Activated CD4-positive, CD25-positive, alpha-beta regulatory T cell treated with anti-CD3 and anti-CD28 coated beads, Interleukin-2, amount 50 U/mL, for 24 hours (primary cell): ENCODE measurements at places on chromosomes 2 and 18.

DNA sequence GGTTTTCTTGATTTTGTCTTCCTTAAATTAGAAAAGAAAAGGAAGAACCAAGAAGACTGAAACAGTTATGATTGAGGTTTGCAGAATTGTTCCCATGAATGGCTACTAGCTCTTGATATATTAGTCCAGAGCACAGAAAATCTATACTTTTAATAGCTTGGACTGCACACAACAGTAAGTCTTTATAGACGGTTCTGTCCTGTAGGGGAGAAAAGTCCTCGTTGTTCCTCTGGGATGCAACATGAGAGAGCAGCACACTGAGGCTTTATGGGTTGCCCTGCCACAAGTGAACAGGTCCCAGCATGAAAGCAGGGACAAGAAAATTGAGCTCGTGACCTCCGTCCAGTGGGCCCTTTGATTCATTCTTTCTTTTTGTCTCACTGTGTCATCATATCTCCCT lies 41.5 kb downstream of the RAB31 start:
- no peak for ATAC-seq

DNA sequence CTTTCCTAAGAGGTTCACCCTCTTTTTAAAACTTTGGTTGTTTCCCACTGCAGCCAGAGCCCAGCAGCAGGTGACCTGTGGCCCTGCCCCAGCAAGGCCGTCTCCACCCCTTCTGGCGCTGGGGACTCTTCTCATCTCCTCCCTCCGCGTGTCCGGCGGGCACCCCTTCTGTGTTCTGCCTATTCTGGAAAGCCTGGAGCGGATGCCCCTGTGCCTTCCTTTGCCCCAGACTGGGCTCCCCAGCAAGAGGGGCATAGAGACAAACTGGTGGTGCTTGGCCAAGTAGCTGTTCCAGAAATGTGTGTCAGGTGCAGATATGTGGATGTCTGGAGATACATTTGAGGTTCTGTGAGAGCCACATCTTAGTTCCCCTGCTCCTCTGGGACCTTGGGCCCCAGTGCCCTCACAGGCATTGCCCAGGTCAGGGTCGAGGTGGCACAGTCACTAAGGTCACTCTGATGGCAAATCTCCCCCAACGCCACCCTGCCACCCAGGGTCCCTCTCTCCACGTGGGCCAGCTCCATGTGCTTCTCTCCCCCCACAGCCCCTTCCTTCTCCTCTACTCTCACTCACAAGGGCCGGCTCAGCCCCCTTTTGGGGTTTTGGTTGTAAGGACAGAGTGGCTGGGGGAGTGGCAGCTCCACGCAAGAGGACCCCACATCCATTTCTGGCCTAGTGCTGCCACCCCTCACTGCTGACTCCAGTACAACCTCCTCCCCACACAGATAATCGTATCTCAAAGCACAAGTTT lies 35.5 kb upstream of the TAF1B start:
- no peak for ATAC-seq

DNA sequence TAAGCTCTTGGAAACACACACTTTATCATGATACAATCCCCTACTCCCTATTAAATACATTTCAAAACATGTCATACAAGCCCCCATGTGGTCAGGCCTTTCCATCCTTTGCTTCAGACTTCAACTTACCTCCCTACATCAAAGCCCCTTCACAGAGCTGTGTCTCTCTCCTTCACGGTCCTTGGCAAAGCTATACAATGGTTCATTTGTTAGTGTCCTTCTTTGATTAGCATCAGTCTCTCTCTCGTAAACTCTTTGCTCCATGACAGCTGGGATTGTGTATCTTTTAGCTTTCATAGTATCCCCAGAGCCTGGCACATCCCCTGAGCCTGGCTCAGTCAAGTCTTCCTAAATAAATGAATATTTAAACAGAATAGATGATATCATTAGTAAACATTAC lies 25.6 kb upstream of the INSIG2 start:
- ATAC-seq, result no peak

GRCh38 chr2:241895712-241896641 lies 26.4 kb downstream of the RTP5 start:
- ATAC-seq, result no peak

GRCh38 chr18:44453505-44453904 lies 227.2 kb upstream of the SETBP1 start:
- ATAC-seq, result no peak

DNA sequence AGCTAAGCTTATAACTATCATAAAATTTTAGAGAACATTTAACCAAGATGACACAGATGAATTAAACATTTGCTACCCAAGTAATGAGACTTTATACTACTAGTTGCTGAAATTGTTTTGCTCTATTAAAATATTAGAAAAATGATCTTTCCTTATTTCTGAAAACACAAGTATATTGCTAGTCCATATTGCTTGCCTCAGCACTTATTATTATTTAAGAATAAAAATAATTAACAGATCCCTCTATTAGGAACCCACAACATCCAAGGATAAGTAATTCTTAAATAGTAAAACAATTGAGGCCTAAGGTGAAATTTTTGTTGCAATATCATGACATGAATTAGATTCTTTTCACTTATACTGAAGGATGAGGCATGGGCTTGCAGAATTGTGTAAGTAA lies 65.2 kb downstream of the CCDC148 start:
- no peak for ATAC-seq

- no peak for ATAC-seq
Observed at GRCh38 chr2:154664248-154664647, 34.2 kb upstream of the KCNJ3 start.

DNA sequence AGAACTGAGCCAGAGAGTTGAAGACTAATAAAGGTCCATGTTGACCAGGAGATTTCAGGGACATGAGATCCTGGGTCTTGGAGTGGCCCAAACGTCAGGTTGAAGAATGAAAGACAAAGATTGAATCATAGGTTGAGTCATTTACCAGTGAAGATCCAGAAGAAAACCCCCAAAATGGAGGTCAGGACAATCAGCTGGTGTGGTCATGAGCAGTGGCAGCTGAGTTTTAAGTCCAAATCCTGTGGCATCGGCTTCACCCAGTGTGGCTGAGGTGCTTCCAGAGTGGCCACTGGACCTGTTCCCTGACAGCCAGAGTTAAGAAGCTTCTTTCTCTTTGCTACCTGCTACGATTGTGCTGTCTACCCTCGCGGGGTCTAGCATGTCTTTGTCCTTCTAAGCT lies 234.0 kb downstream of the BCL2 start:
- no peak for ATAC-seq

- no peak for ATAC-seq
Observed at GRCh38 chr2:139374296-139374850, 594.2 kb upstream of the NXPH2 start.

DNA sequence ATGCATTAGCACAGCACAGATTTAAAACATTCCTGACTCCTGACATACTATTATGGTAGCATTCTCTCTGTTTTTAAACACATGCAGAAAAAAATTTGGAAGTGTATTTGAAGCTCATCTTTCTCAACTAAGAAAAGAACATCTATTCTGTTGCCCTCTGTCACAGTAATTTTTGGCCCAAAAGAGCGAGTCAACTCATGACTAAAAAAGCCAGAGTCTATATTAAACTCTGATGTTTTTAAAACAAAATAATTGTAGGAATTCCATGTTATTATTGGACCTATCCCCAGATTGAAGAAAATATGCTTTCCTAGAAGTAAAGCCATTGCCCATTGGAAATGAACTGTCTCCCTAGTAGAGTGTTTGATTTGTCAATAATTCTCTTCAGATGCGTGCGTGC lies 96.7 kb downstream of the CRIM1 start:
- ATAC-seq, result no peak

GRCh38 chr2:10309286-10309685 lies 6.6 kb downstream of the HPCAL1 start:
- no peak for ATAC-seq

DNA sequence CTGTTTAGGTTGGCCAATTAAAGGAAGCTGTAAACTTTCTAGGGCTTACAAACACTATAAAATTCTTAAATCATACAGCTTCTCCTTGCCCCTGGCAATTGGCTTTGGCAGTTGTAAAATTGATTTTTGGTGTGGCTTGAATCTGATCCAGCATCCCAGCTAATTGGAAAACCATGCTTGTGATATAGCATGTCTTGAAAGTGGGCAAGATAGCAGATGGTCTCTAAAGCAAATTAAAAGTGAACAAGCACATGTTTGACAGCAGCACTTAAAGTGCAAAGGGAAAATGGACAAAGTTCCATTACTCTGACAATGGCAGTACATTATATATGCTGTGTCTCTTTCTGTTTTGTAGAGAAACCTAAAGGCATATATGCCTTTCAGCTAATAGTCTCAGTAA lies 302.9 kb upstream of the NXPH2 start:
- ATAC-seq, result no peak

- ATAC-seq, result no peak
Observed at GRCh38 chr2:190455358-190456095, 47.4 kb downstream of the MFSD6 start.

DNA sequence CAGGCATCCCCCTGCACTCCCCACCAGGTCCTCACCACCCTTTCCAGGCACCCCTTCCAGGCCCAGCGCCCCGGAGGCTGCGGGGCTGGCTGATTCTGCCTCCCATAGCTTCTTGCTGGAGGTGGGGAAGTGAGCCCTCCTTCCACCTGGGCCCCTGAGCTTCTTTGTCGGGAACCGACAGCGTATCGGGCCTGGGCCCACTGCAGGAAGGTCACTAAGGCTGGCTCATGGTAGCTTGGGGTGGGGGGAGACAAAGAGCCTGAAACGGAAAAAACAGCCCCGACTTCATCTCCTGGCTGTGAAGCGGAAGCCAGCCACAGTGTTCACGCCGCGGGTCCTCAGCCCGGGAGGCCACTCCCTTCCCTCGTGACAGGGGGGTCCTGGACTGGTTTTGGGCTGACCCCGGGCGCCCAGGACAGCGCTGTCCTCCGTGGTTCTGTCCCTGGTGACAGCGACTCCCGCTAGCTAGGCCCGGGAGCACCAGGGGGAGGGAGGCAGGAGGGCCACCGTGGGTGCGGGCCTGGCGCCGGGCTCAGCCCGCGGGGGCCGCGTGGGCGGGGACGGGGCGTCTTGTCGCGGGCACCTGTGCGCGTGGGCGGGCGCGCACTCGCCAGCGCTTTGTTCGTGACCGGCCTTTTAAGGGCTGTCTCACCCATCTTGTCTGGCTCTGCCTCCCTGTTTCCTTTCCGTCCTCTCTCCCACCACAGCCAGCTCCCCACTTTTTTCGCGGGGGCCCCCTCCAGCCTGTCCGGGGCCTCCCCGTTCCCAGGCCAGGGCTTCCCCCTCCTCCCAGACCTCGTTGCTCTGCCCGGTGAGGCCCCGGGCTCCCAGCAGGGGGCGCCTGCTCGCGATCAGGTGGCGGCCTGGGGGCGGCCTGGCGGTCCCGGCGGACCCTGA lies 64.9 kb downstream of the DNMT3A start:
- peak; percentile 49 for ATAC-seq

GRCh38 chr2:164485541-164485940 lies 135.7 kb downstream of the GRB14 start:
- no peak for ATAC-seq

GRCh38 chr2:159292157-159292556 lies 5.7 kb upstream of the WDSUB1 start:
- ATAC-seq, result no peak

DNA sequence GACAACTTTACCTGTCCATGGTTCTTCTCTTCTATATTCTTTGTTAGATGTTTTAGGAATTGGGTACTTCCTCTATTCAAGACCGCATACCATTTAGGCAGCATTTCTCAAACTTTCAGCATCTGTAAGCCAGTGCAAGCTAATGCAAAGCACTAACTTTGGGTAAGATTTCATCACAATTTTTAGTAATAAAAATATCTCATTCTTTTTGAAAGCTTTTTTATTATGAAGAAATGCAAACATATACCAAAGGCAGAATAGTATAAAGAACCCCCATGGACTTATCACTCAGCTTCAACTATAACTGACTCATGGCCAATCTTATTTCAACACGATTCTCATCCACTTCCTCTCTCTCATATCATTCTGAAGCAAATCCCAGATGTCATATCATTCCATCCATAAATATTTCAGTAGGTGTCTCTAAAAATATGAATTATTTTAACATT lies 32.9 kb downstream of the INO80C start:
- no peak for ATAC-seq

GRCh38 chr2:205811387-205811786 lies 129.1 kb downstream of the NRP2 start:
- no peak for ATAC-seq

DNA sequence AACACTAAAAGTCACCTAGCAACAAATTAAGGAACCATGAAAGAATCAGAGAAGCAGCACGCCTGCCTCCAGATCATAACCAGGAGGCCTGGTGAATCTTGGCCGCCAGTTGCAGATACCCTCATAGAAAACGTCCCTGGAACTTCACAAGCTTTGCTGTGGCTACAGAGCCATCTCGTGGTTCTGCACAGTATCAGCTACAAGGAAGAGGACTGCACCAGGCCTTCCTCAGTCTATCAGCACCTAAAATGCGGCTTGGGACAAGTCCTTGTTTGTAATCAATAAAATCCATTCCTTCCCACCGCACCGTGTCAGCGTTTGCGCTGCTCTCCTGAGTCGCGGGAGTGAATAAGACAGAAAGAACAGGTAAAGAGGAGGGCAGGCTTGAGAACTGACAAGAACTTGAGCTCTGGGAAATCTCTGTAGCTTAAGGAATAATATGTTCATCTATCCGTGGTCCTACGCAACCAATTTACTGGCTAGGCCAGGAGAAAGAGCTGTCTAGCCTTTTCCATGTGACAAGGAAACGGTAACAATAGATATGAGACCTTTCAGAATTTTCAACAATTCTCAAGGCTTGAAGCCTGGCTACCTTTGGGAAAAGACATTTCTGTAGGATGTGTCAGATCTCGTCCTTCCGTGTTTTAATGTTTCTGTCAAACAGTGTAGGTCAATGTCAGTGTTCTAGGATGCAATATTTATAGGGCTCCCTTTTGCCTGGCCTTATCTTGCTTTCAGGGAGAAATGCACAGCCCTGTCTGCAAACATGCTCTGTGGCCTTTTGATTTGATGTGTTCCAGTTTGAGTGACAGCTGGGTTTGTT lies 128.5 kb upstream of the RAB12 start:
- ATAC-seq, result no peak

GRCh38 chr2:111194835-111195621 lies 74.3 kb downstream of the BCL2L11 start:
- no peak for ATAC-seq

DNA sequence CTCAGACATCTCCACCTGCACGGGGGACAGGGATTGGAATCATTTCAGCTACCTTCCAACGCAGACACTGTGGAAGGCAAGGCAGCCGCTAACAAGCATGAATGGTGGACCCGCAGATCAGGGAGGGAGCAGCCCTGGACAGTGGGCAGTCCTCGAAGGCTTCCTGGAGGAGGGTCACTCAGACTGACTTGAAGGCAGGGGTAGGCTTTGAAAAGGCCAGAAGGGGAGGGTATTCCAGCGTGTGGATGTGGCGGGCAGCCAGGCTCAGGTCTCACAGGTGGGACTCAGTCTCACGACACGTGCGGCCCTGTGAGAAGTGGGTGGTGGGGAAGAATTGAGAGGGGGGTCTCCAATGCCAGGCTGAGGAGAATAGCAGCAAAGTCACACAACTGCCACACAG lies 29.9 kb downstream of the DYSF start:
- no peak for ATAC-seq

- no peak for ATAC-seq
Observed at GRCh38 chr18:76923485-76924085, 101.2 kb downstream of the ZNF236 start.

DNA sequence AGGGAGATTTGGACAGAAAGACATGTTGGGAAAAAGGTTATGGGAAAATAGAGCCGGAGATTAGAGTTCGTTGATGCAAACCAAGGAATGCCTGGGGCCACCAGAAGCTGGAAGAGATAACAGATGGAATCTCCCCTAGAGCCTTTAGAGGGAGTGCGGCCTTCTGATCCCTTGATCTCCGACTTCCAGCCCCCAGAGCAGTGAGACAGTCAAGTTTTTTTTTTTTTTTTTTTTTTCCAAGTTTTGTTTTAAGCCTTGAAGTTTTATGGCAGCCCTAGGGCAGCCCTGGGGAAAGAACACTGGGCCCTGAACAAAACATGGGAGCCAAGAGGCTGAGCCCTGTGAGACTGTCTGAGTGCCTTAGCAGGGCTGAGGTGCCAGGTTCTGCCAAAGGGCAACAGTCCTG lies 6.5 kb downstream of the DGKD start:
- no peak for ATAC-seq
